T-cell (primary cell): ENCODE measurements at places on chromosomes 2 and 18. TPM values are rescaled to one million over a fixed set of nuclear protein-coding genes. Genes with fewer than 3 reads are reported as not detected.

ZNF521 gene
- total RNA-seq: 2.3 TPM

GRCh38 chr2:239942090-239942489 is 83.1 kb downstream of the NDUFA10 start:
- H3K27ac ChIP-seq: no peak overlapping the region
- DNase-seq: no peak

DNA sequence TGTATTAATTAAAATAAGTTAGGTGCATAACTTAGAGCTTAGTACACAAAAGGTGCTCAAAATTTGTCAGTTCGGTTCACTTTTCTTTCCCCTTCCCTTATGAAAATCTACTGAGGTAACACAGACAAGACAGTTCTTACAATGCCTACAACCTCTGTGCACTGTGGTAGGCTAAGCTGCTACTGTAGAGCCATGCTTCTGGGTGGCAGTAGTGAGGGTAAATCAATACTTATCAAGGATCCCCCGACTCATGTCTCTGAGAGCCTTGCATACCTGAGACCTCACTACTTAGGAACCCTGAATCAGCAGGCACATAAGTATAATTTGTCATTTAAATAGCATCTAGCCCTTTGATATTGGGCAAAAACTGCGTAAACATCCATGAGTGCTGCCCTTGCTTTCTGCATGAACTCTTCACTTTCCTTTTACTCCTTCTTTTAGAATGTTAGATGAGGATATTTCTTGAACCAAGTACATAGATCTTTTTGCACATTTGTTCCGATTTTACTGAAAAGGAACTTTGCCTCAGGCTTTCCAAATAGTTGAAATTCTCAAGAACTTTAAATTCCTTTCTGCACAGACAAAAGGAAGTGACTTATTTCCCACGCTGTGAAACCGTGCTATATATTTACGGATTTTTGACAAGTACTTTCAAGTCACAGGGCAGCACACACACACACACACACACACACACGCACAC is 234.4 kb downstream of the TRIB2 start:
- H3K27ac ChIP-seq: no peak overlapping the region
- H3K36me3 ChIP-seq: no peaks in the 10 kb centered on the region
- DNase-seq: no peak
- no peaks in the 10 kb centered on the region for H3K27me3 ChIP-seq

DNA sequence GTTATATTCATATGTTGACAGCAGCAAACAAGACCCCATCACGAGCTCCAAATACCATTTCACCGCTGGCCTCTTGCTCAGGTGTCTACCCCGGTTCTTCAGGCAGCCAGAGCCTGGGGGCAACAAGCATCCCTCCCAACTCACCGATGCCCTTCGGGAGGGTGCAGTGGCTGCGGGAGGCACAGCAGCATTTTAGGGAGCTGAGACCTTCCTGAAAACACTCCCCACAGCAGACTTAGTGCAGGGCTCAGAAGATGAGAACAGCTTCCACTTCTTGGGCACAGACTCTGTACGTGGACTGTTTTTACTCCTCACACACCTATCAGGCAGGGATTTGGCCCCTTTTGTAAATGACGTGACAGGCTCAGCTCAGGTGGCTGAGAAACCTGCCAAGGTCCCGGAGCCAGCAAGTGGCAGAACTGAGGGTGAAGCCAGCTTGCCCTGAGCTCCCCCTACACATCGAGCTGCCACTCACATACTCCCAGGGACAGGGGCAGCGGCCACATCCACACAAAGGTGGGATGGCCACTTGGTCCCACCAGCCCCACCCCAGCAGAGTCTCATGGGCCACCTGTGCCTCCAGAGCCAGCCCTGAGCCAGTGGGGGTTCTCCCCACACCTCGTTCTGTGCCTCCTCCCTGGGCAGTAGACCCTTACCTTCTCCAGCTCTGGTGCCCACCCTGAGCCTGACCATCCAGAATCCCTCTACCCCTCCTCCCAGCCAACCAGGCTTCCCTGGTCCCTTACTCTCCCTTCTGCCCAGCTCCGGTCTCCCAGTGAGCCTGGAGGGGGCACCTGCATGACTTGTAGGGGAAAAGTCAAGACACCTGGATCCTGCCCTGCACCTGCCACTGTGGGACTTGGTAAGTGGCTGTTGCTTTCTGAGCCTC is 28.5 kb downstream of the CYP27C1 start:
- no peak overlapping the region for H3K4me3 ChIP-seq
- H3K4me1 ChIP-seq: no peaks in the 10 kb centered on the region
- no peaks in the 10 kb centered on the region for H3K36me3 ChIP-seq
- DNase-seq: no peak
- H3K27me3 ChIP-seq: no peaks in the 10 kb centered on the region

COBLL1 gene
- total RNA-seq: 2.1 TPM

DNA sequence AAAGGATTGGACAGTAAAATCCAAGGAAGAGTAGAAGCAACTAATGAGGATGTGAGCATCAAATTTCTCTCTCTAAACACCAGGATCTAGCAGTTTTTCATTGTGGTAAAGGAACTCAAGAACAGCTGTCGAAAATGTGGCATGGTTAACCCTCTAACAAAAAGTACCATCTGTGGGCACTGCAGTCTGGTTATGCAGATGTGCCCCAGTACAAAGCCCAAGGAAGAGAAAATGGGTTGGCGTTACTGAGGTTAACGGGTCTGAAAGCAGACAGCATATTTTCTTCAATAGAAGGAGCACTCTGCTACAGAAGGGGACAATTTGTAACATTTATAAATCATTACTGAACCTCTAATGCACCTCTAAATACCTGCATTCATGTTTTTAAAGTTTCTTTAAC is 253.0 kb upstream of the HNRNPA3 start:
- H3K27ac ChIP-seq: no peak overlapping the region
- no peaks in the 10 kb centered on the region for H3K4me1 ChIP-seq
- H3K27me3 ChIP-seq: no peaks in the 10 kb centered on the region

- no peak overlapping the region for H3K4me3 ChIP-seq
- DNase-seq: no peak
- H3K27ac ChIP-seq: no peak overlapping the region
- H3K36me3 ChIP-seq: no peaks in the 10 kb centered on the region
These were observed 140.1 kb downstream of the NOL4 start for GRCh38 chr18:34084635-34085034.

NOSTRIN gene
- 0.13 TPM for total RNA-seq

GRCh38 chr2:238240757-238241711 is 1.2 kb upstream of the HES6 start:
- H3K4me1 ChIP-seq: no peaks in the 10 kb centered on the region
- peaks cover 32% of the 10 kb centered on the region for H3K27me3 ChIP-seq
- no peak for DNase-seq
- H3K36me3 ChIP-seq: peaks cover 6% of the 10 kb centered on the region
- no peak overlapping the region for H3K4me3 ChIP-seq

DNA sequence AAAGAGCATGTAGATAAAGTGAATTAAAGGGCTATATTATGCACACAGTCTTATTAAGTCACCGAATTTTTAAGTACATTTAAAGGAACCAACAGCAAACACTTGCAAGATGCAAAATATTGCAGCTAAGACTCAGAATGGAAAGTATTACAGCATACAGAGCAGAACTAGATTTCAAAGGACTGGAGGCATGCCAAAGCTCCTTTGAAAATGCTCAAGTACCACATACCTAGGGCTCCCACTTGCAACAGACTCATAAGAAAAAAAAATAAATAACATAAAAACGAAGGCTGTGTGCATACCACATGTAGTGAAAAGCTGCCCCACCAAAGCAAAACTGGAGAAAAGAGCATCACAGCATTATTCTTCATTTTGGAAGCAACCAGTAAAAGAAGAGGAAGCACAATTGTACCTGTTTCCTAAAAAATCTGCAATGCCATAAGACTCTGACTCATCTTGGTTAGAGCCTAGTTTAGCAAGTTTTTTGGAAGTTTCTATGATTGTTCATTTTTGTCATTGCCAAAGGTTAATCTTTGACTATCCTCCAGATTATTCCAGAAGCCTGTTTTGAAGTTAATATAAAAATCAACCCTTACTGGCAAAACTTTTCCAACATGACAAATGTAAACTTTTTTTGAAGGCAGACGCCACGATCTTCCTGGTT is 306.0 kb upstream of the COL3A1 start:
- H3K4me3 ChIP-seq: no peak overlapping the region
- H3K36me3 ChIP-seq: no peaks in the 10 kb centered on the region
- no peaks in the 10 kb centered on the region for H3K27me3 ChIP-seq
- no peak for DNase-seq

GRCh38 chr2:74375838-74376237 is 4.3 kb downstream of the DCTN1 start:
- H3K36me3 ChIP-seq: peaks cover 65% of the 10 kb centered on the region
- no peak overlapping the region for H3K4me3 ChIP-seq
- no peaks in the 10 kb centered on the region for H3K27me3 ChIP-seq

RTP5 gene
- total RNA-seq: 1.3 TPM

GRCh38 chr2:197312186-197312585 is 1.6 kb upstream of the ANKRD44 start:
- H3K27ac ChIP-seq: peak overlapping the region; percentile 80
- no peaks in the 10 kb centered on the region for H3K36me3 ChIP-seq
- no peaks in the 10 kb centered on the region for H3K27me3 ChIP-seq
- H3K4me3 ChIP-seq: no peak overlapping the region
- H3K4me1 ChIP-seq: peaks cover 22% of the 10 kb centered on the region

KIF5C gene
- 9.4 TPM for total RNA-seq

GRCh38 chr2:20288642-20289340 is 61.9 kb downstream of the PUM2 start:
- peaks cover 10% of the 10 kb centered on the region for H3K36me3 ChIP-seq
- no peaks in the 10 kb centered on the region for H3K27me3 ChIP-seq
- no peak overlapping the region for H3K27ac ChIP-seq

GRCh38 chr2:18584608-18584954 is 4.8 kb downstream of the NT5C1B start:
- no peak overlapping the region for H3K27ac ChIP-seq
- H3K27me3 ChIP-seq: no peaks in the 10 kb centered on the region
- no peak for DNase-seq
- peaks cover 4% of the 10 kb centered on the region for H3K36me3 ChIP-seq

DNA sequence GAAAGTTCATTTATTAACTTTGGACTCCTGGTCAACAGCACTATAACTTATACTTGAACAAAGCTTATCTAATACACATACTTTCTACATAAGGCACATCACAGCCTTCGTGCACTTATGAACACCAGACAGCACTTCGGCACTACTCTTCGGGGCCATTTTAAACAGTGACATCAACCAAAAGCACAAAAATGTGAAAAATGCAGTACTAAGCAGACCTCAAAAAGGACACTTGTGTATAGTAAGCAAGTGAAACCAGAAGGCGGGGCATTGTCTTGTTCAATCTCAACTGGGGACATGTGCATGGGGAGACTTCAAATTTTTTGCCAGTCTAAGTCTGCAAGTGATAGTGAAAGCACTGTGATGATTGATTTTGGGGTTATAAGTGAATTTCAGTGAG is 163.0 kb downstream of the NCKAP5 start:
- H3K36me3 ChIP-seq: no peaks in the 10 kb centered on the region
- no peak for DNase-seq
- no peak overlapping the region for H3K4me3 ChIP-seq
- H3K27ac ChIP-seq: no peak overlapping the region

DNA sequence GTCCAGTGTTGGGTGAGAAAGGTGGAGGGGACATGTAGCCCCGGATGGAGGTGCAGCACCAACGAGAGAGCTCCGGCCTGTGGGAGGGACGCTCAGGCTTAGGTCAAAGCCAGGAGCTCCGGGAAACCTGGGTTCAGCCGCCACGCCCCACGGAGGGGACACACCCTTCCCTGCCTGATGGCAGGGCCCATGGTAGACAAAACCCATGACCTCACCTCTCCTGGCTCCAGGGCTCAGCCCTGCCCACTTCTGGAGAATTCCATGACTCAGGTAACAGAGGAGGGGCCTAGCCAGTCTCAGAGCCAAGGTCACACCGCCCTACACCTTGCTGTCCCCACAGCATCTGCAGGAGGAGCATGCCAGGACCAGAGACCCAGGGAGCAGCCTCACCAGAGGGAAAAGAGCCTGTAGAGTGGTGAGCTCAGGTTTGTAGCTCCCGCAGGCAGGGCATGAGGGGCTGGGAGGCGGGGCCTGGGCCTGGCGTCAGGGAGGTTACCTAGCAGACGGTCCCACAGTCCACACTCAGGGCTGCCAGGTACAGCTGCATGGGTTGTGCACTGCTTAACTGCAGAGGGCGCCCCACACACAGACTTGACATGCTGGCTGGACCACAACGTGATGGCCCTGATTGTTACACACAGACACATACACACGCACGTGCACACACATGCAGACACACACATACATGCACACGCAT is 70.8 kb upstream of the SMAD7 start:
- H3K27me3 ChIP-seq: peaks cover 31% of the 10 kb centered on the region
- H3K4me3 ChIP-seq: no peak overlapping the region
- peaks cover 3% of the 10 kb centered on the region for H3K4me1 ChIP-seq
- no peaks in the 10 kb centered on the region for H3K36me3 ChIP-seq
- no peak for DNase-seq

ALK gene
- total RNA-seq: not detected

DCDC2C gene
- not detected for total RNA-seq

POTEC gene
- not detected for total RNA-seq

MC2R gene
- total RNA-seq: not detected

- peaks cover 8% of the 10 kb centered on the region for H3K4me1 ChIP-seq
- no peaks in the 10 kb centered on the region for H3K36me3 ChIP-seq
- no peak overlapping the region for H3K4me3 ChIP-seq
- no peak overlapping the region for H3K27ac ChIP-seq
- no peak for DNase-seq
These were observed 22.9 kb downstream of the ZNF532 start for GRCh38 chr18:58887613-58887963.

DNA sequence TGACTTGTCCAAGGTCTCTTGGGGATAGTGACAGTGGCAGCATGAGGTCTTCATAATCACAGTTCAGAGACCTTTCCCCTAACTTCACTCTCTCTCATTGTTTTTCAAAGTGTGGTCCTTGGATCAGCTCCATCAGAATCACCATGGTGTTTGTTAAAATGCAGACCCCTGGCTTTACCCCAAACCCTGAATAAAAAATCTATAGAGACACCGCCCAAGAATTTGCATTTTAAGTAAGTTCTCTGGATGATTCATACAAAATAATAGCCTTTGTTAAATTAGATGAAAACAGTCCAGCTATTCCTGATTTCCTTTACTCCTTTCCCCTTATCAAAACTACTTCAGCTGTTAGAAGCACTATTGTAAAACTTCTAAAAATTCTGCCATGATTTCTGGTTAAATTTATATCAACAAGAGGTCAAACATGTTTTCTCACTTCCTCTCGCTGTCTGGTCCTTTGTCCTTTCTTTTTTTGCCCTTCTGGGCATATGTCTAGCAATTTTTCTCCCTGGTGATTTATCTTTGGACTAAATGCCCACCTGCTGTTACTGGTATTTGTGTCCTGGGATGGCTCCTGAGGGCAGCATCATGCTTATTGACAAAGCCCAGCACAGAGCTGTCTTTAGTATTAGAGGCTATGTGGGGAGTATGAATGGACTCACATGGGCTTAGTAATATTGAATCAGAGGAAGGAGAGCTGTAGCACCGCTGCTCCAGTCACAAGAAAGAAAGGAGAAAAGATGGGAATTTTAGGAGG is 63.4 kb downstream of the LHCGR start:
- no peak overlapping the region for H3K27ac ChIP-seq
- no peaks in the 10 kb centered on the region for H3K4me1 ChIP-seq
- DNase-seq: no peak
- no peaks in the 10 kb centered on the region for H3K36me3 ChIP-seq

FNDC4 gene
- 0.13 TPM for total RNA-seq
